Stimulated activated naive CD8-positive, alpha-beta T cell treated with anti-CD3 and anti-CD28 coated beads, Interleukin-15, amount 100 ng/mL, for 72 hours (primary cell): ENCODE measurements at places on chromosomes 13 and 19.

GRCh38 chr19:39738814-39739213, 985 bp upstream of the CLC start:
- DNase-seq, result no peak

GRCh38 chr13:113559901-113560644, 24.5 kb upstream of the TFDP1 start:
- no peak for DNase-seq

- no peak for DNase-seq
These were observed 421 bp downstream of the ARID3A start for GRCh38 chr19:926323-926588.

DNA sequence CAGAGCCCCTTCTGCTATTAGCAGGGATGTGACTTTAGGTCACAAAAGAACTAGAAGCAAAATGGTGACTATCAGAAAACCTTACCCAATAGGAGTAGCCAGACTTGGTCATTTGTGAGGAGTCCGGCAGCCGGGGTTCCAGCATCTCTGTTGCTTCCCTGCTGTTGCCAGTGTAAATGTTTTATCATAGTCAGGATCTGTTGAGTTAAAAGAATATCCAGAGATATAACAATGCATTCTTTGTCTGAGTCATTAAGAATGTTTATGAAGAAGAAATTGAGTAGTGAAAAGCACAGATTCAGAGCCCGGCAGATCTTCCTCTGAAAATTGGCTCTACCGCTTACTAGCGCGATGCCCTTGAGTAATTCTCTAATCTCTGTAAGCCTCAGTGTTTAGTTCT, 84.2 kb downstream of the COL4A2 start:
- DNase-seq, result no peak

GRCh38 chr19:19096641-19097627, 33.1 kb downstream of the SLC25A42 start:
- no peak for DNase-seq

GRCh38 chr19:13150187-13150930, at the start of the genes IER2 and STX10:
IER2 (plus strand) TSS chr19:13150411; CDS start chr19:13153187, 2,776 bp downstream.
STX10 (minus strand) TSS chr19:13150375; CDS start chr19:13150173, 202 bp downstream.
- DNase-seq, result peak; percentile 95
